ENCODE measurements at places on chromosomes 3 and 15. TPM values are rescaled to one million over a fixed set of nuclear protein-coding genes. Genes with fewer than 3 reads are reported as not detected.

The FNDC3B gene
- 258 TPM for total RNA-seq

The DOCK3 gene
- total RNA-seq = 0.51 TPM

The ACP3 gene
- 2.5 TPM for total RNA-seq

The PIGZ gene
- total RNA-seq = 10.2 TPM

The ACTRT3 gene
- 3.7 TPM for total RNA-seq

The FETUB gene
- not detected for total RNA-seq

The GRM7 gene
- 0.16 TPM for total RNA-seq

The VGLL3 gene
- 129 TPM for total RNA-seq
